HepG2 (cell line): ENCODE measurements at places on chromosomes 11 and 22. TPM values are rescaled to one million over a fixed set of nuclear protein-coding genes. Genes with fewer than 3 reads are reported as not detected.

DNA sequence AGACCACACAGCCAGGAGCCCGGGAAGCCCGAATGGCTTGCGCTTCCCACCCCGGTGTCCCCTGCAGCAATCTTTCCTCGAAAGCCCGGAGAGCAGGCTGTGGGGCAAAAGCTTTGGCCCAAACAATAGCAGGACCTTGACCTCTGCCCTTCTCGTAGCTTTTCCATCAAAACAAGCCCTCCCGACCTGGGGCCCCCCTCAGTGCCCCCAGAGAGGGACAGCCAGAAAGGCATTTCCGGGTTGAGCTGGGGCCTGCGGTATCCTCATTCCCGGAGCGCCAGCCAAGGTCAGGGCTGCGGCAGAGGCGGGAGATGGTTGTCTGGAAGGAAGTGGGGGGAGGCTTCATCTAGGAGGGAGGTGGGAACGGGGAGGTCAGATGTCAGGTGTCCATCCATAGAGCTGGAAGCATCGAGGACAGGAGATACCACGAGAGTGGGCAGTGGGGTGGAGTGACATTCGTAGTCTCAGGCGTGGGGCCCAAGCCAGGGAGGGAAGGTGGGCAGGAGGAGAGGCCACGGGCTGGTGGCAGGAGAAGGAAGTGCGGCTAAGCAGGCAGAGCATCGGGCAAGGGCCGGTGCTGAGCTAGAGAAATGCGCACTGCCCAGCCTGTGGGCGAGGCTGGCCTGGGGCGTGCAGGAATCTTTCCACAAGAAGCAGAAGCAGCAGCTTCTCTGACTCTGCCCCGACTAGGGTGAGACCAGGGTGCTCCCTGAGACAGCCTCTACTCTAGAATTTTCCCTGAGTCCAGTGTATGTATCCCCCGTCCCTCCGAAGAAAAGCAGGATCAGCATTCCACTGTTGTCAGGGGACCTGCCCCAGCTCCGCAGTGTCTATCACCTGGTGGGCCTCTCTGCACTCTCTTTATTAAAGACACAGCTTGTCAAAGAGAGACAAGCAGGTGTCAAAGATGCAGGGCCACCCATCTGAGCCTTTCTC, 14.3 kb downstream of the PDGFB start:
- peaks cover 23% of the 10 kb centered on the region; the same call in 2 of the 3 replicates for H3K36me3 ChIP-seq
- no peak overlapping the region for H3K4me3 ChIP-seq
- no peaks in the 10 kb centered on the region for H3K27me3 ChIP-seq

GRCh38 chr11:119907878-119908572, 179.0 kb upstream of the NECTIN1 start:
- peaks cover 24% of the 10 kb centered on the region; the same call in 2 of the 3 replicates for H3K27me3 ChIP-seq
- DNase-seq: no peak
- H3K4me3 ChIP-seq: no peak overlapping the region
- H3K27ac ChIP-seq: no peak overlapping the region
- H3K4me1 ChIP-seq: peaks cover 11% of the 10 kb centered on the region
- H3K36me3 ChIP-seq: no peaks in the 10 kb centered on the region

SHISAL1 gene
- not detected in 2 replicates for total RNA-seq

DNA sequence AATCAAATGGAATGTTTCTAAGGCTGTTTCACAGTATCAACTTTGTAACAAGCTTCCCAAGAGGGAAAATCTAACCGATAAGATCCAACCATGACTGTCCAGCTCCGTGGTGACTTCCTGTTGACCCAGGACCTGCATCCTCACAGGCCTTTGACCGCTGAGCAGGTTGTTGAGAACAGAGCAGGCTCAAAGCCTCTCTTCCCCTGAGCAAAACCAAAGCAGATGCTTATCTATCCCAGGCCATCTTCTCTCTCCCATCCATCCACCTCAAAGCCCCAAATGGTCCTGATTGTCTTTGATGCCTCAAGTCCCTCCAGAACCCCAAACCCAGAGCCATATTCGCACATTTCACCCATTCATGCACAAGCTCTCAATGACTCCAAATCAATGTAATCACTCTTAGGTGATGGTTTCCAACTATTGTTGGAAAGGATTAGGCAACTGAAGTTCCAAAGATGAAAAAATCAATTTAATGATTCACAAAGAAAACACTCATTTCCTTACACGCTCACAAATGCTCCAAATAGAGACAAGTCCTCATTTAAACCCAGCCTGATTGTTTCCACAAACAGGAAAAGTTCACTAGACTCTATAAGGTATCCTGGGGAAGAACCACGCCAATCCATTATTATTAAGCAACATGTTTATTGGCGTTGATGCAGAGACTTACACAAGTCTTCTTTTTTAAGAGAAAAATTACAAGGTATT, 48.7 kb downstream of the C11orf58 start:
- H3K4me3 ChIP-seq: no peak overlapping the region
- DNase-seq: no peak
- H3K27ac ChIP-seq: no peak overlapping the region
- H3K27me3 ChIP-seq: no peaks in the 10 kb centered on the region

- no peaks in the 10 kb centered on the region for H3K27me3 ChIP-seq
- no peak overlapping the region for H3K27ac ChIP-seq
- H3K4me1 ChIP-seq: peaks cover 51% of the 10 kb centered on the region
- DNase-seq: no peak
- no peak overlapping the region for H3K4me3 ChIP-seq
Measured at GRCh38 chr11:46711303-46711702, 7.7 kb upstream of the F2 start.

SLC35F2 gene
- total RNA-seq: 13.2 and 20.3 TPM in 2 replicates

DNAJB7 gene
- not detected in 2 replicates for total RNA-seq

SIDT2 gene
- 6.8 and 11.5 TPM in 2 replicates for total RNA-seq

DNA sequence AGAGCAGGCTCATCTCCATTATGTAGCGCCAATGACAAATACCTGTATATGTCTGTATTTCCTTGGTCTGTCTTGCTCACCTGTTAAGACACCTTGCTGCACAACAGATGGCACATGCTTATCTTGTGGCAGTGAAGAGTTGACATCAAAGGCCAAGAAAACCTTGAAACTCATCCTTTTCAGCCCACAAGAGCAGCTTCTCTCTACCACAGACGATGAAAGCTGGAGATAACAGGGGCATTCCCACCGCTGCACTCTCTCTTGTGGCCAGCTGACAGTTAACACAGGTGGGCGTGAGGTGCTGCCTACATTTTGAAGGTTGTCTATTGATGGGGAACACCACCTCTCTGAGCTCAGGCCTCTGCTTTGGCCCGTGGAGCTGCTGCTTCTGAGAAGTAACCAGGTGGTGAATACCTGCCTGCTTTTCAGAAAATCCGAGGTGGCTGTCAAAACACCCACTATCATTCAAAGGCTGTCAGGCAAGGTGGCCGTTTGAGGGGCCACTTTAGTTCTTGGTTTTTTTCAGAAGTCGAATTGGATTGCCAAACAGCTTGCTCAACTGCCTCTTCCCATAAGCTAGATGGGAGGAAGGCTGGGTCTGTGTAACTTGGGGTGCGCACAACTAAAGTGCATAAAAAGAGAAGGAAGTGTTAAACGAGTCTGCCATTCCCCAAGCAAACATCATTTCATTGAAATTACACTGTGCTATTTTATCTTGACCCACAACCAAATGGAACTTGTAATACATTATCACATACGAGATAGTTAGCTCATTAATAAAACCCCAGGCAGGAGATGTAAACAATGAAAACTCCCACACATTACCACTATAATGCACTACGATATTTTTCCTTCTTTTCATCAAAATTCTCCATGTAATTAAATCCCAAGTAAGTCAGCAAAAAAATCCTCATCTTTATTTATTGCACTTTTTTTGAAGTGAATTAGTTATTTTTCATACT, 87.1 kb upstream of the RAG2 start:
- no peaks in the 10 kb centered on the region for H3K27me3 ChIP-seq
- no peak for DNase-seq
- no peaks in the 10 kb centered on the region for H3K36me3 ChIP-seq
- H3K4me3 ChIP-seq: no peak overlapping the region
- H3K4me1 ChIP-seq: no peaks in the 10 kb centered on the region

OR52B2 gene
- not detected in 2 replicates for total RNA-seq

GRCh38 chr11:122154227-122154626, 38.2 kb upstream of the BLID start:
- no peak overlapping the region for H3K4me3 ChIP-seq
- no peaks in the 10 kb centered on the region for H3K27me3 ChIP-seq

TCN2 gene
- total RNA-seq: 0.31 TPM in 1 of 2 replicates, not detected in the other

NOL12 gene
- 27.5 and 31.4 TPM in 2 replicates for total RNA-seq

DNA sequence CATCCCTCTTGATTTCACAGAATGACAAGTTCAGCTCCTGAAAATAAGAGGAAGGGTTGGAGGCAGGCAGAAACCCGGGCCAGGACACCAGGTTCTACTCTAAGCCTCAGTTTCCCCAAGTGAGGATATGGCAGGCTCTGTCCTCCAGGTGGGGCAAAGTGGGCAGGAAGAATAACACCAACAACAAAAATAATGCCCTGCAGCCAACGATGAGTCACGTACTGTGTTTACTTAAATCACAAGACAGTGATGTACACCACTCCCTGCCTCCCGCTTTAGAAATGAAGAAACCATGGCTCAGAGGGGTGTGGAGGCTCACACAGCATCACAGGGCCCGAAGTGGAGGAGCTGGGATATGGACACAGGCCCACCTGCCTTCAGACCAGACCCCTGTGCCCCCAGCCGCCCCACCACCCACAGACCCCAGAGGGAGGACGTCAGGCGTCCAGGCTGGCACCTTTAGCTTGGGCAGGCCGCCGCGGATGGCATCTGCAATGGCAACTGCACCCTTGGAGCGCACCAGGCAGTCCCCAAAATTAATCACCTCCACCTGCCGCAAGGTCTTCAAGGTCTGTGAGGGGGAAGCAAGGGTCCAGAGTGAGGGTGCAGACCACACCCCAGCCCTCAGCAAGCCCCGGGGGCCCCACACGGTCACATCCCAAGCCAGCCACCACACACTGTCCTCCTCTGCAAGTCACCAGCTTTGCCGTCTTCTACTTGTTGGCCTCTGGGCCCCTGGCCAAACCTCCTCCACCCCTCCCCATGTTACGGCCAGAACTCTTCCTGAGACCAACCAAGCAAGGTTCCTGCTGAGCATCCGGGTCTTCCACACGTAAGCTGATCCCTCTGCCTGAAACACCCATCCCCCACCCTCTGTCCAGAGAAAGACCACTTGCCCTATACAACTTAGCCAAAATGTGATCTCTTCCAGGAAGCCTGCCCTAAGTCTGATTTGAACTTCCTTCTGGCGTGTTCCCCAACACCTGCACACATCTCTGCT, 15.8 kb upstream of the CHADL start:
- H3K36me3 ChIP-seq: peaks cover 80% of the 10 kb centered on the region
- no peaks in the 10 kb centered on the region for H3K27me3 ChIP-seq
- H3K27ac ChIP-seq: no peak overlapping the region
- H3K4me1 ChIP-seq: no peaks in the 10 kb centered on the region
- H3K4me3 ChIP-seq: no peak overlapping the region
- DNase-seq: no peak

- H3K36me3 ChIP-seq: no peaks in the 10 kb centered on the region
- peak; percentile 61 for DNase-seq
- no peak overlapping the region for H3K4me3 ChIP-seq
Measured at GRCh38 chr11:63478896-63479295, 12.1 kb downstream of the PLAAT5 start.

GRCh38 chr22:31451709-31452571, 37.7 kb downstream of the EIF4ENIF1 start:
- H3K36me3 ChIP-seq: peaks cover 46% of the 10 kb centered on the region
- H3K27me3 ChIP-seq: no peaks in the 10 kb centered on the region
- H3K27ac ChIP-seq: no peak overlapping the region

CCDC89 gene
- 0.38 and 0.60 TPM in 2 replicates for total RNA-seq

NCR3LG1 gene
- total RNA-seq: 16.9 and 25.1 TPM in 2 replicates

DNA sequence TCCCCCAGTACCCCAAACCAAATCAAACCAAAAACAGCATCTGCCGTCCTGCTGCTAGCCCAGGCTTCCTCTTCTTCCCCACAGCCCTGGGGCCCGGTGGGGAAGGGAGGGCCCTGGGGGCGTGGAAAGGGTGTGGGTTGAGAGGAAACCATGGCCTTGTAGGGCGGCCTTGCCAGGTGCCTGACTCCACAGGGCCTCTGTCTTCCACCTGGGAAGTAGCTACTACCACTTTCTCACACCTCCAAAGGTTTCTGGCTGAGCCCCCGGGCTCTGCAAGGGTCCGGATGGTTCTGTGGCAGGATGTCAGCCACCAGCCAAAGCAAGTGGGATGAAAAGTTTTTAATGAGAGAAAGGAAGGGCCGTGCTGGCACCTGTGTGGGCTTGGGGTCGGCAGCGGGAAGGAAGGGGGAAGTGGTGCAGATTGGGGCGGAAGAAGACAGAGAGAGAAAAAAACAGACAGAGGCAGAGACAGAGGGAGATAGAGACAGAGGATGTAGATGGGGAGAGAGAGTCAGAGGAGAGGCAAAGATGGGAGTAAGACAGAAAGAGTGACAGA, 10.5 kb downstream of the TPST2 start:
- H3K4me3 ChIP-seq: no peak overlapping the region
- no peak for DNase-seq
- no peaks in the 10 kb centered on the region for H3K36me3 ChIP-seq
- no peak overlapping the region for H3K27ac ChIP-seq
- peaks cover under 1% of the 10 kb centered on the region; the same call in 1 of the 2 replicates for H3K4me1 ChIP-seq
- no peaks in the 10 kb centered on the region for H3K27me3 ChIP-seq

GRCh38 chr11:119236490-119236889, 30.4 kb downstream of the CBL start:
- no peaks in the 10 kb centered on the region for H3K27me3 ChIP-seq
- H3K4me1 ChIP-seq: no peaks in the 10 kb centered on the region
- H3K27ac ChIP-seq: no peak overlapping the region
- DNase-seq: no peak
- H3K36me3 ChIP-seq: no peaks in the 10 kb centered on the region; the same call in 1 of the 2 replicates

CTTN gene
- total RNA-seq: 83.4 and 114 TPM in 2 replicates

- H3K4me3 ChIP-seq: no peak overlapping the region
- DNase-seq: no peak
- no peak overlapping the region for H3K27ac ChIP-seq
- H3K36me3 ChIP-seq: no peaks in the 10 kb centered on the region
- H3K27me3 ChIP-seq: no peaks in the 10 kb centered on the region; the same call in 1 of the 2 replicates
- 0 out of 2 replicates have a peak, but pooled peaks cover 5% of the 10 kb centered on the region for H3K4me1 ChIP-seq
Measured at GRCh38 chr22:48643066-48643731, 1184.5 kb downstream of the BRD1 start.

GRCh38 chr11:114172871-114173444, 113.4 kb downstream of the ZBTB16 start:
- H3K27ac ChIP-seq: no peak overlapping the region
- H3K27me3 ChIP-seq: no peaks in the 10 kb centered on the region; the same call in 1 of the 2 replicates
- DNase-seq: no peak

ARRB1 gene
- 22.5 and 25.2 TPM in 2 replicates for total RNA-seq

HTR3A gene
- not detected in 2 replicates for total RNA-seq

- peaks cover 18% of the 10 kb centered on the region; the same call in 1 of the 3 replicates for H3K27me3 ChIP-seq
- no peak for DNase-seq
- H3K36me3 ChIP-seq: no peaks in the 10 kb centered on the region
- H3K4me3 ChIP-seq: no peak overlapping the region
- H3K27ac ChIP-seq: no peak overlapping the region
Measured at GRCh38 chr11:134916421-134917213, 504.6 kb upstream of the B3GAT1 start.

DNA sequence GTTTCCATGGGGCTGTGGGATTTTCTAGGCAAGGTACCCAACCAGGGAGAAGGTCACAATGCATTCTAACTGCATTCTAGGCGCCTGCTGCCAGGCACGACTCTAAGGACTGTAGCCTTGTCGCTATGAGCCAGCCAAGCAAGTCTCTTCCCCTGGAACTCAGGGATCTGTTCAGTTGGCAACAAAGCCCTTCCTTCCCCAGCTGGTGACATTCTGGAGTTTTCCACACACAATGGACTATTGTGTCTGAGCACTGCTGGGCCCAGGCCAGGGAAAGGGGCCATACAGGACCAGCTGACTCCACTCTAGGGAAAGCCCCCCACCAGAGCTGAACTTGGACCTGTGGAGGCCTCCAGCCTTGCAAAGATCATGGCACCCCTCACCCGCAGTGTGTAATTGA, 116.8 kb downstream of the RRAS2 start:
- no peak for DNase-seq
- no peaks in the 10 kb centered on the region for H3K36me3 ChIP-seq
- H3K27me3 ChIP-seq: peaks cover 35% of the 10 kb centered on the region; the same call in 2 of the 3 replicates
